ENCODE measurements at places on chromosomes 6 and 20.

DNA sequence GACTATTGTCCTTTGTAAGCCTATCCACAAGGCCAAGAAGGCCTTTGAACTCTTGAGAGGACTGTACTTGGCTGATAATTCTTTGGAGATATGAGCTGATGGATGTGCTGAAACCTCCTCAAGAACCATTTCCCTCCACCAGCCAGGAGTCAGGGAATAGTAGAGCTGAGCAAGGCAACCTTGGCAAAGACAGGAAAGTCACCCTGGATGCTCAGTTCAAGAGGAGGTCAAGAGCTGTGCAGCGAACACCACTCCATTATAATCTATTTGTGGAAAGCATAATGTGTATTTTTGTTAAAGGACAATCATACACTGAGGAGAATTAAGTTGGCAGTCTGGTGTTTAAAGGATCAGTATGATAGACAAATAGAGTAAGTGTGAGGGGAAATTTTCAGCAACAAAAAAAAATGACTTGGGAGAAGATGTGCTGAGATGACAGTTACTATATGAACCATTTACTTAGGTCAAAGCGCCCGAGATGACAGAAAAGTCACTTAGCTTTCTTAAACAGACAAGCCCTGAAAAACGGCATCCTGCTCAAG, 177.2 kb upstream of the COL21A1 start:
- DNase-seq = no peak

- peak; percentile 8 for DNase-seq
Measured at GRCh38 chr6:22657352-22657980, 88.1 kb downstream of the HDGFL1 start.

- DNase-seq = no peak
Measured at GRCh38 chr6:27138406-27138805, 109.1 kb upstream of the PRSS16 start.

DNA sequence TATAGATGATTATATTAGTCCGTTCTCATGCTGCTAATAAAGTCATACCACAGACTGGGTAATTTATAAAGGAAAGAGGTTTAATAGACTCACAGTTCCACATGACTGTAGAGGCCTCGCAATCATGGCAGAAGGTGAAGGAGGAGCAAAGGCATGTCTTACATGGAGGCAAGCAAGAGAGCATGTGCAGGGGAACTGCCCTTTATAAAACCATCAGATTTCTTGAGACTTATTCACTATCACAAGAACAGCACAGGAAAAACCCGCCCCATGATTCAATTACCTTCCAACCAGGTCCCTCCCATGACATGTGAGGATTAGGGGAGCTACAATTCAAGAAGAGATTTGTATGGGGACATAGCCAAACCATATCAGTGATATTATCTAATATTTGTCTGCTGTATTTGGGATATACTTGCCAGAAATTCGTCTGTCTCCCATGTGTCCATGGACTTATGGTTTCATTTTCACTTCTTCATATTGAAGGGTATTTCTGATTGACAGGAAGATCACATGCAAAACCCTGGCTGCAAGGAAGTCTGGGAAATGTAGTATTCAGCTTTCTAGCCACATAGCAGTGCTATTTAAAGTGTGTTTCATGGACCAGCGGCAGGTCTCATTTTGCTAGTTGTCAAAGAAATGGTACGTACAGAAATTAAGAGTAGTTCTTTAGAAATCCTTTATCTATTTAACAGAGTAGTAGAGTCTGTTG, 50.5 kb upstream of the PAK5 start:
- no peak for DNase-seq

DNA sequence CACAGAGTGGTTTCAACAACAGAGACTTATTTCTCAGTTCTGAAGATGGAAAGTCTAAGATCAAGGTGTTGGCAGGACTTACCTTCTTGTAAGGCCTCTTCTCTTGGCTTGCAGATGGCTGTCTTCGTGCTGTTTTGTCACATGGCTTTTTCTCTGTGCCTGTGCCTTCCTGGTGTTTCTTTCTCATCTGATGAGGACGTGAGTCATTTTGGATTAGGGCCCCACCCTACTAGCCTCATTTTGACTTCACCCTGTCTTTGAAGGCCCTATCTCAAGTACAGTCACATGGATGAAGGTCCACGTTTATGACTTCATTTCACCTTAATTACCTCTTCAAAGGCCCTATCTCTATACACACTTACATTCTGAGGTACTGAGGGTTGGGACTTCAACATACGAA, 41.4 kb upstream of the LAMA2 start:
- DNase-seq = no peak

DNA sequence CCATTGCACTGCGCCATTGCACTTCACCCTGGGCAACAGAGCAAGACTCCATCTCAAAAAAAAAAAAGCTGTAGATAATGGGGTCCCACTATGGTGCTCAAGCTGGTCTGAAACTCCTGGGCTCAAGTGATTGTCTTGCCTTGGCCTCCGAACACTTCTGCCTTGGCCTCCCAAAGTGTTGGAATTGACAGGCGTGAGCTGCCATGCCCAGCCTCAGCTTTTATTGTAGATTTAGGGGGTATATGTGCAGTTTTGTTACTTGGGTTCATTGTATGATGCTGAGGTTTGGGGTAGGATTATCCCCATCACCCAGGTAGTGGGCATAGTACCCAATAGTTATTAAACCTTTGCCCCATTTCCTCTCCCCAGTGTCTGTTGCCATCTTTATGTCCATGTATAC, 11.4 kb downstream of the HSPA1B start:
- DNase-seq = no peak

DNA sequence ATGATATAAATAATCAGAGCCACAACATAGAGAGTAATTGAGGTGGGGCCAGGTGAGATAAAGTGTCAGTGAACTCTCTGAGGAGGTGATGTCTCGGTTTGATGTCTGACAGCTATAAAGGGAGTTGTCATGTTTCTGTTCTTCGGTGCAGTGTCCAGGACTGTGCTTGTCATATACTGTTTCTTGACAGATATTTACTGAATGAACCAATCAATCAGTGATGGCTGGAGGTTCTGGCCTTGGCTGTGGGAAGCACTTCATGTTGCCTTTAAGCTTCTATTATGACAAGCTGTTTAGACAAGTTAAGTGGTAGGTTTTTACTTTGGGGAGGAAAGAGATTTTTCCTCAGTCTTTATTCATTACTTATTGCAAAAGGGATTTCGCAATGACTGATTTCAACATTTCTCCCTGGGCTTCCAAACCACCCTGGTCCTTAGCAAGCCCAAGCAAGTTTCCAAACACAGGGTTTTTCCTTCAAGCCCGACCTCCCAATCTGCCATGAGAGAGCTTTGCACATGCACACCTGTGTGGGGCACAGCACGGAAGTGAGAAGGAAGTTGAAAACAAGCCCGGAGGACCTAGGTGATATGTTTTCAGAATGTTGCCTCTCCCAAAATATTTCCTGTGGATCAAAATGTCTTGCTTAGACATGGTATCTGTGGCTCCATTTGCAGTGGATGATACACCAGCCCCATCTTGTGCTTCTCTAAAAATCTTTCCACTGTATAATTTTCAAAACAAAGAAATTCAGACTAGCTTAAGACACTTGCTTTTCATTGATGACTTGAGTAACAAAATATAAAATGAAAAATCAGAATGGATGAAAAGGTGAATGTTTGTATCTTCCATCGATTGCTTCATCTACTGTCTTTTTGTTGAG, 567.3 kb upstream of the BTBD3 start:
- DNase-seq = peak; percentile 86

DNA sequence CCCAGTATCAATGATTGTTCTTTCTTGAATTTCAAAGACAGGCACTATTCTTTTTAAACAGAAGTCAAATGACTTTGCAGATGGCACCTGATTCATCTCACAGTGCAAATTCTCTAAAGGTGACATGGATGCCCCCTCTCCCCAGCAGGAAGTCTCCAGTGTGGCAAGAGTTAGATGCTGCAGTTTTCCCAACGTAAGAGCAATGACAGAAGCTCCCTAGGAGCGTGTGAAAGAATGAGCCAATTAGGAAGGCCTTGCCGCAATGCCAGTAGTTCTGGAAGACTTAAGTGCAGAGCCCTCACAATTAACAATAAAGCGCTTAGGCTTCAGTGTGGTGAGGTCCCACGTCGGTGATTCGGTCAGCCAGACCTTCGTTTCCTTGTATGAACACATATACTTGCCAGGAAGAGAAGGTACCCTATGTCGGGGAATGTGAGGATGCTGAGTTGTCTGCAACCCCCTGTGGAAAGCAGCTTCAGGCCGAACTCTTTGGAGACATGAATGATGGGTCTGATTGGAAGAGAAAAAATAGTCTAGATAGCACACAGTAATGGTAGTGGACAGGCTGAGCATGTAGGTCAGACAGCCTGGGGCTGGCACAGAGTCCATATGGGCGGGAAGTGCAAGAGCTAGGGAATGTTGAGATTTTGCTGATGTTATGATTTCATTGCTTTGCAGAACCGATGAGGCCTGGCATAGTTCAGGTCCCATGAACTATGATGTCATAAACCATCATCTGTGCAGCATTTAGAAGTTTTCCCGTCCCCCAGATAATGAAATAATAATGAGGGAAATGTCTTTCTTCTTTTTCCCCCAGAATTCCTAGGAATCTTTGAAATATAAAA, 132.6 kb downstream of the PHACTR1 start:
- no peak for DNase-seq

DNA sequence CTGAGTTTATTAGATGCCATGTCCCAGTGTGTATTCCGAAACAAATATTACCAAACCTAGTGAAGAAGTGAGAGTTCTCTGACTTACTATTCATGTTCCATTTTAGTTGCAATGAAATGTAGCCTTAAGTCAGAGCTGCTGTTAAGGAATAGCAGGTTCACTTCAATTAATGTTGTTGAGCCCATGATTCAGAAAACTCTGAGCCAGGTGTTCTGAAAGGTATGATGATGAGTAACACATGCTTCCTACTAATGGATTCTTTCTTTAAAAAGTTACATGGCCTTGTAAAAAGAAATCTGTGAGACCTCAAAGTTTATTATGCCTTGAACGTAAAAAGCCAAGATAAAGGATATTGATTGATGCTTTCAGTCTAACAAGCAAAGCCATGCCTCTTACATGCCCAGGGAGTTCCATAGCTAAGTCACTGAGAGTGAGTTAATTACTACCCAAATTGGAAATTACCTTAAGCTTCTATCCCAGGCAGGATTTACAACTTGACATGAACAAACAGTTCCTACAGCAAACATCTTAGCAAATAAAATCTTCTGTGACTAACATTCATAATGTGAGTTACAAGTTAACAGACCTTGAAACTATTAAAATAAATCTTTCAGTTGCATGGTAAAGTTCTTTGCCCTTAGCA, 122.9 kb downstream of the AKAP7 start:
- no peak for DNase-seq

DNA sequence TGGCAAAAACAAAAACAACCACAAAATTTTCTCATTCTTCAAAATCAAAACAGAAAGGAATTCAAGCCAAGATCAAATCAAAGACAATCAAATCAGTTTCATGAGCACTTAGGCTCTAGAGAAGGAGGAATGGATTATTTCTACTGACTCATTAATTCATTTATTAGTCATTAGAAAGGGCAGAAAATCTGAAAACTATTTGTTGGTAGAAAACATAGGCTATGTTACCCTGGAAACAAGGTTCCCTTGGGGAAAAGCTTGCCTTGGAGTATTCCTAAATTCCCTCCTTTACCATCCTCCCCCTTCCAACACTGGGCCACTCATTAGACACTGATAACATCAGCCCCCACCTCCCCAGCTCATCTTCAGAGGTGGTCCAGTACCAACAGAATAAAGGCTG, 17.5 kb downstream of the KIF16B start:
- DNase-seq = no peak

- no peak for DNase-seq
Measured at GRCh38 chr6:28239636-28240035, 12.4 kb downstream of the ZKSCAN4 start.

GRCh38 chr6:128892079-128892478, 9.1 kb downstream of the LAMA2 start:
- no peak for DNase-seq

DNA sequence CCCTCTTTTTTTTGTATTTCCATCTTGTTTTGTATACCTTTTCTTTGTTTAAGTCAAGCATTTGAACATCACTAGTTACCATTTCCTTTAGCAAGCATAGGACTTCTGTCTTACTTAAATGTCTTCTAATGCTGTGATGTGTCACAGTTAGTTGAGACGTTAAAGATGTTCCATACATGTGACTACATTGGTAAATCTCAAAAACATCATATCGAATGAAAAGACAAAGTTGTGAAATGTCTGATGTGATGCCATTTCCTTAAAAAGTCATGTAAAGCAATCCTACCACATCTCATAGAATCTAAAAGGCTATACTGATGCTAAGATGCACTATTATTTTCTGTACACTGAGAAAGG, 26.8 kb downstream of the SLC16A10 start:
- DNase-seq = no peak

DNA sequence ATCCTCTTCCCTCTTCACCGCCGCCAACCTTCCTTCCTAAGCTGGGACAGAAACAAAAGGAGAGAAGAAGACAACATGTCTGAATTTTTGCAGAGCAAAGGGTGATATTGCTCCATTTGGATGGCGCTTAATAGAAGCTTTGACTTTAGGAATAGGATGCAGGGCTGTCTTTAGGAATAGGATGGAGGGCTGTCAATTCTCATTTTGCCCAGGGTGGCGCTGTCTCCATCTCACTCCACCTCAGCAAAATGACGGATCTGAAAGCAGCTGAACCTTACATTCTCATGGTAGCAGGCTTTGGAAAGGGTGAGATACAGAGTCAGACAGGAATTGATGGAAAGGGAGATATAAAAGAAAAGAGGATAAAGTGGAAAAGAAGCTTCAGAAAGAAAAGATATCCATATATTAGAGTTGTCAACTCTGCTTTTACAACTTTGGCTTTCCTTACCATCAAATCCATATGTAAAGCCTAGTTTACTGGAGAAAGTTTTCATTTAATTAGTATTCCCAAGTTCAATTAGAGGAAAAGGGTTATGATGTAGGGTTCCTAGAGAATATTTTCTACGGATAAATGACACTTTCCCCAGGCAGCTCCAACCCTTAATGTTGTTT, 2.4 kb downstream of the MTCL3 start:
- DNase-seq = no peak

DNA sequence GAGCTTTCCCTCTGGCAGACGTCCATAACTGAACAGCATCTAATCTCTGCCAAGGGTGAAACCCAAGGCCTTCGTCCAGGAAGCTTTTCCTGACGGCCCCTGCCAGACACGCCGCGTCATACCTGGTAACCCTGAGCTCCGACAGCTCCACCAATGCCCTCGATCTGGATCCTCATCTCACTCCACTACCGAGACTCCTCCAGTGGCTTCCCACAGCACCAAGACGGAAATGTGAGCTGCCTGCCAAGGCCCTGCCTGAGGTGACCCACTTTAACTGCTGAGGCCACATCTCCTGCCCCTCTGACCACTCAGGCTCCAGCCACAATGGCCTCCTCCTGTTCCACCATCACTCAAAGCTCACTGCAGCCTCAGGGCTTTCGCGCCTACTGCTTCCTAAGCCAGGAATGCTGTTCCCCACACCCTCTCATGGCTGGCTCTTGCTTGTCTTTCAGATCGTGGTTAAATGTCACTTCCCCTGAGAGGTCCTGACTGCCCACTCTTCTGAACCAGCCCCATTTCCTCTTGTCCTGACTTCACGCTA, 143.2 kb downstream of the PREX1 start:
- no peak for DNase-seq

GRCh38 chr6:133587546-133588160, 301.3 kb upstream of the TCF21 start:
- DNase-seq = peak; percentile 75

GRCh38 chr6:162379757-162380409, 347.7 kb downstream of the PRKN start:
- no peak for DNase-seq
